ENCODE measurements at places on chromosomes 2 and 18.
A peak's percentile ranks its signal among the peaks of the same experiment; 100 is the strongest.

- no peak for DNase-seq
Measured at GRCh38 chr2:145154731-145155130, 634.8 kb upstream of the ZEB2 start.

- no peak for DNase-seq
Measured at GRCh38 chr2:85476624-85477023, 58.1 kb downstream of the SH2D6 start.

DNA sequence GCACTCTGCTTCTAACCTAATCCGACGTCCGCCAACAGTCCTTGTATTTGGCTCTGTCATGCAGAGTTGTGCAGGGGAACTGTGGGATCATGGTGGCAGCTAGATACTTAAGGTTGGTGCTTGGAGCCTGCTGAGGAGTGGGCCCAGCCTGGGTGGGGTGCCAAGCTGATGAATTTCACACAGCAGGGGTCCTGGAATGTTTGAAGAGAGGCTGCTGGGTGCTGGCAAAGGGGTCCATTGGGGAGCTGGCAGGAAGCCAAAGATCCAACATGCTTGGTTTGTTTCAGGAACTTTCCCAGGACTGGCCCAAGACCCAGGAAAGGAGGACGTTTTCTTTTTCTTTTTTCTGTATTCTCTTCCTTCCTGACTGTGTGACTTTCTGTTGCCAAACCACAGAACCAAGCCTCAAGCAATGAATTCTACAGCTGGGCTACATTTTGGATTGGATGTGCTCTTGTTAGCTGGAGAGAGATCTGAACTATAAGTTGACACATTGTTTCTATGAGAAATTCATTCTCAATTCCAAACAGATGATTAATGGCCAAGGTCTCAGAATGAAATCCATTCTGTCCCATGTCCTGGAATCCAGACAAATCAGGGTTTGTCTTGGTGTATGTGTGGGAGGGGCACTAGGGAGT, 49.9 kb downstream of the DHRS9 start:
- DNase-seq = peak; percentile 22

DNA sequence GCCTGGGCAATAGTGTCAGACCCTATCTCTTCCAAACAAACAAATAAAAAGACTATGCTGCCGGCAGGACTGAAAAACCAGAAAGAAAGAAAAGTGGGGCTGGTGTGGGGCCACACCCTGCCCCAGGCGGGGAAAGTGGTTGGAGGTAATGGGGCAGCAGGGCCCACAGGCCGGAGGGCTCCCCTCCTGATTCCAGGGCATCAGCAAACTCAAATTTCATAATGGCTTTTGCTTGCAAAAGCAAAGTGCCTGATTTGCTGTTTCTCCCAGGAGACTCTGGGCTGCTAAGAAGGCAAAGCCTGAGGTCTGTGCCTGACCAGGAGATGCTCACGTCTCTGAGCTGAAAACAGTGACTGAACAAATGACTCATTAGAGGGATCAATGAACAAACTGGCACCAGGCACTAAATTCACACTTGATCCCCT, 121.9 kb downstream of the HDAC4 start:
- DNase-seq = no peak

- DNase-seq = peak; percentile 1
Measured at GRCh38 chr2:122136056-122136455, 380.6 kb downstream of the TSN start.

GRCh38 chr18:80232030-80232429, 15.3 kb downstream of the PARD6G start:
- DNase-seq = no peak

- DNase-seq = no peak
Measured at GRCh38 chr2:80303006-80303908, 1.3 kb downstream of the LRRTM1 start.

Measured in M059J (cell line).